ENCODE measurements at places on chromosomes 1 and 21. TPM values are rescaled to one million over a fixed set of nuclear protein-coding genes. Genes with fewer than 3 reads are reported as not detected.

DNA sequence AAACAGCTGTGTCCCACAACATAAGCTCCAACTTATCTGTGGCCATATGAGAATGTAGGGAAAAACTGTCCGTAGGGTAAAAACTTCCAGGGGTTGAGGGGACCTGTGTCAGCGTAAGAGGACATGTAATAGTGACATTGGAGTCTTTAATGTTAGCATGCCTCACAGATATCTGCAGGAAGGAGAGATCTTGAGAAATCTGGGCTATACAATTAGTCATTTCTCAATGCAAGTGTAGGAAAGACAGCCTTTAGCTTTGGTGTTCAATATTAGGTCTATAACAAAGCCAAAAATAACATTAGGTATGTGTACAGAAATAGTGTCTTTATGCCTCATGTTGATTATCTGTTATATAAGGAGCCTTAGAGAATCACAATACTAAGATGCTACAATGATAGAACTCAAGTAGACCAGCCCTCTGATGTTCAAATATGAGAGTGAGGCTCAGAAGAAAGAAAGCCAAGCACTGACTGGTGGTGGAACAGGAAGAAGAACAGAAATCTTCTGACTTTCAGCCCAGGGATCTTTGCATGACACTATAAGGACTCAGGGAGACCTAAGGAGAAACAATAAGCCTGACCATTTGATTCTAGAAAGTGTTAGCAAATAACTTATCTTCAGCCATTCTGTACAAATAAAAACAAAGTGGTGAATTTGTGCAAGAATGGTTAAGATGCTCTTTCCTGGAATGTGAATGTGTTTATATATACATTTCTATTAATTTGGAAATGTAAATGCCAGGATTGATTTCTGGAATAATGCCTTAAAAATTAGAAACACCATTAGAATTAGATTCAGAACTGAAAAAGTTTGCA lies 152.6 kb downstream of the ZC3H11B start:
- DNase-seq, result no peak

- no peak for DNase-seq
These were observed 743 bp downstream of the GPR52 start for GRCh38 chr1:174448531-174448883.

F13B gene
- total RNA-seq, result not detected

PLEKHG5 gene
- total RNA-seq, result 14.1 TPM

DNA sequence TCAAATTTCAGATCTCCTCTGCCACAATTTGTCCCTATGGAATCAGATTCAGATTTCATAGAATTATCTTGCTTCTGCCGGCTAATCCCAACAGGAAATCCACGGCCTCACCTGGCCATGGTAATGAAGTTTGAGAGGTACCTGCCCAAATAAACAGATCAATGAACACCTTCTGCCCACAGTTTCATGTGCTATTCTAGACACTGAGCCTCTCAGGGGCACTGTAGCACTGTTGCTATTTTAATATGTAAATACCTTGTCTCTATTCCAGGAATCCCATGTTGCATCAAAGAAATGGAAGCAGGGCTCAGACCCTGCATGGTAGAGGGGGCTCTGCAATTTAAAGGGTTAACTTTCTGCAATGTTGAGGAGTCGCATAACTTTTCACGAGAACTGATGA lies 593.1 kb downstream of the PTBP2 start:
- DNase-seq, result no peak

GRCh38 chr1:9881838-9882249 lies 28.2 kb downstream of the CTNNBIP1 start:
- DNase-seq, result no peak

GRCh38 chr1:28173151-28173979 lies 3.1 kb downstream of the PTAFR start:
- DNase-seq, result no peak

DNA sequence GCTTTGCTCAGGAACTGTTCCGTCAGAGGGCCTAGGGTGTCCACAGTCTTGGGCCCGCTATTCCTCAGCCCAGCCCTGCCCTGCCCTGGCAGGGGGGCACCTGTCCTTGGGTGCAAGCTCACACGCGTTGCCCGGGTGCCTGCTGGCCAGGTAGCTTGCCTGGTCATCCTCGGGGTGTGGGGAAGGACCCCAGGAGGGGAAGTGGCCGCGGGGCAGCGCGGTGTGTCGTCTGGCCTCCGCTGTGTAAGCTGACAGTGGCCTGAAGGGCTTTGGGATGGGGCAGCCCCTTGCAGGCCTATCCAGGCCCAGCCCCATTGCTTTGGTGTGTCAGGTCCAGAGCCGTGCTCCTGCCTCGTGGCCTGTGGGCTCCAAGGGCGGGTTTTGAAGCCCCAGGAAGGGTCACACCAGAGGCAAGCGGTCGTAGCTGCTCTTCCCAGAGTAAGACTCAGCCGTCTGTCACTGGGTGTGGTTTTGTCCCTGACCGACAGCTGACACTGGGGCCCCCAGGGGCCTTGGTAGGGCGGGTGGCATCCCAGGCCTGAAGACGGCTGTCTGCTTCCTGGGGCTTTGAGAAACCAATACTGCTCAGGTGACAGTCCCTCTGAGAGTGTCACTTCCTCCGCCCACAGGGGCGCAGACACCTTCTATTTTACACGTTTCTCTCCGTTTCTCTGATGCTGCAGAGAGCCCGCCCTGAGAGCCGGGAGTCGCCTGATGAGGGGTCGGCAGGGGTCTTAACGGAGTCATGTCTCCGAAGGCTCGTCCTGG lies 72.1 kb downstream of the SKI start:
- no peak for DNase-seq

GRCh38 chr1:186715887-186716809 lies 35.9 kb upstream of the PTGS2 start:
- DNase-seq, result no peak

GRCh38 chr1:84853741-84854721 lies 39.0 kb downstream of the LPAR3 start:
- DNase-seq, result no peak

DNA sequence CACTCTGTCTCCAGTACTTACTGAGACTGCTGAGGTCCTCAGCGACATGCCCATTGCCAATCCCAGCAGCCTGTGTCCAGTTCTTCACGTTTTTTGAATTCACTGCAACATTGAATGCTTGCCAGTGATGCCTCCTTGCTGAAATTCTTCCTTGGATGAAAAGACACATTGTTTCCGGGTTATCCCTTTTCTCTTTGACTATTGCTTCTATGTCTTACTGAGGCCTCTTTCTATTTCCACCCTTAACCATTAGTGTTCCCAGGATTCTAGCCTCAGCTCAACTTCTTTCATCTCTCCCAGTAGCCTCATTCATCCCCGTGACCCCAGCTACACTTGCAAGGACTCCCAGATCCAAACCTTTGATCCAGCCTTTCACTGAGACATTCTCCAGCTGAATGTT lies 46.5 kb upstream of the KIF26B start:
- DNase-seq, result no peak

- peak; percentile 27 for DNase-seq
These were observed 32.6 kb upstream of the TLR5 start for GRCh38 chr1:223175633-223176032.

DNA sequence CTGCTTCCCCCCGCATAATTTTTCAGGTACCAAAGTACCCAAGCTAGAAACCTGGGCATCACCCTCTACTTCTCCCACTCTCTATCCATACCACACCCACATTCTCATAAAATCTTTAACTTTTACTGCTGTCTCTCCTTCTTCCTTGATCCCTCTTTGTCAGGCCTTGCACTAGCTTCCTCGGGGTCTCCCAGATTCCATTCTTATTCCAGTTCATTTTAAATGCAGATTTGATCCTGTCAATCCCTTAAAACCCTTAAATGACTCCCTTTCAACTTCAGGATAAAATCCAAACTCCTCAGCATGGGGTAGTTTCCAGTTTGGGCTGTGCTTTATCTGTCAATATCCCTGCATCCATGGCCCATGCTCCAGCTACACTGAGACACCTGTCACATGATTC lies 343.5 kb downstream of the PBX1 start:
- no peak for DNase-seq
